D341Med (cell line): ENCODE measurements at places on chromosomes 6 and 20.

GRCh38 chr20:8408587-8409307 lies 276.7 kb downstream of the PLCB1 start:
- DNase-seq, result no peak

DNA sequence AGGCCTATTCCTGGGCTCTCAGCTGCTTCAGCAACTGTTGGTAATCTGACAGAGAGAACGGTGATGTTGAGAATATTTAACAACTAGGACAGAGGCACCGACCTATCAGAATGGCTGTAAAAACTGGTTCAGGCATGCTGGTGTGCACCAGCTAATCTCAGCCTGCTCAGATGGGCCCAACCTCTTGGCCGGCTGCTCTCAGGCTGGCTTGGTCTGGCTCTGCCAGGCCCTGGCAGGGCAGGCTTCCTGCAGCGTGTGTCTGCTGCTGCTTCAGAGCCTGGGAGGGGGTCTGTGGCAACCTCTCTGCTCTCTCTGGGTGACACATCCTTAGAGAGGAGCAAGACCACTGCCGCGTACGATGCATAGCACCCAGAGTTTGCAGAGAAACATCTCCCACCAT lies 4.8 kb downstream of the SLC2A12 start:
- DNase-seq, result no peak

DNA sequence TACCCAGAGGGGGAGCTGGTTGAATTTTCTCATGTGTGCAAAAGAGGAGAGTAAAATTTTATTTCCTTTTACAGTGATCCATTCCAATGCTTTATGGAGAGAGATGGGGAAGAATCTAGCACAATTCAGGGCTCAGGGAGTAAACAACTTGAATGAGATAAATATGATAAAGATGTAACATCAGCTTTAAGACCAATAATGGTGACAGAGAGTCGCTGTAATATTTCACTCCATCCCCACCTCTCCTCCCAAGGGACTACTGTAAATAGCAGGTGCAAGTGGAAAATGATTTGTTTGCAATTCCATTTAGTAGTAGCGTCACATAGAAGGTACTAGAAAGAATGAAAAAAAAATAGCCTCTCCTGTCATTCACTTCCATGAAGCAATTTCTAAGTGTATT lies 4.8 kb downstream of the CRISP3 start:
- DNase-seq, result no peak

DNA sequence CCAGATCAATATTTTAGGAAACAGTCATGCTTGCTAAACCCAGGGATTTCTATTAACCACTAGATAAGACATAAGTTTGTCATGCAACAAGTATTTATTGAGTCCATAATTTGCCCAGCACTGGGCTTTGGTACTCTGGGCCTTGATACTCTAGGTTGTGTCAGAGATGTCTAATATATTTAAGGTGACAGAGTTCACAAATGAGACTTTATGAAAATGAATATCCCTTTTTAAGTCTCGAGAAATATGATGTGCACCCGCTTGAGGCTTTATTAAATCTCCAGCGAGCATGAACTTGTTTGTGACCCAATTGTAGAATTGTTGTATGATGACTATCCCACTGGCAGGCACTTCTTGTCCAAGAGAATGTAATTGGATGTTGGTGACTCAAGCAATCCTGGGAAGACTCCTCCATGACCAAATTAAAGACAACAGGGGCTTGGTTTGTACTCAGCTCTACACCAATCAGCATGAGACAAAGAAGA lies 109.2 kb downstream of the ESR1 start:
- no peak for DNase-seq

- no peak for DNase-seq
These were observed 52.6 kb upstream of the GCM1 start for GRCh38 chr6:53201270-53201669.

DNA sequence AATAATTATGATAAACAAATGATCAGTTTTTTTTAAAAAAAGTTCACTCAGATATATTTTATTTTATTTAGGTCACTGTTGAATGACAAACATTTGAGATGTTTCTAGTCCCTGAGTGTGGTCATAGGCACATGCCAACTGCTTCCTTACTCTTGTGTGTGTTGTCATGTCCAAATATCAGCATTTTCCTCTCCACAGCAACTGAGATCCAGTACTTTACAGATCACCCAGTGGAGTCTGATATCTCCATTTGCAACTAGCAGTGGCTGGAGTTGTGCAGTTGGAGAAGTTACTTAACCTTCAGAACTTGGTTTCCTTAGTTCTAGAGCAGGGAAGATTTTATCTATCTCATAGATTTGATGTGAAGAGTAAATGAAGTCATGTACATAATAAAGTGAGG lies 101.3 kb downstream of the MYB start:
- DNase-seq, result no peak

DNA sequence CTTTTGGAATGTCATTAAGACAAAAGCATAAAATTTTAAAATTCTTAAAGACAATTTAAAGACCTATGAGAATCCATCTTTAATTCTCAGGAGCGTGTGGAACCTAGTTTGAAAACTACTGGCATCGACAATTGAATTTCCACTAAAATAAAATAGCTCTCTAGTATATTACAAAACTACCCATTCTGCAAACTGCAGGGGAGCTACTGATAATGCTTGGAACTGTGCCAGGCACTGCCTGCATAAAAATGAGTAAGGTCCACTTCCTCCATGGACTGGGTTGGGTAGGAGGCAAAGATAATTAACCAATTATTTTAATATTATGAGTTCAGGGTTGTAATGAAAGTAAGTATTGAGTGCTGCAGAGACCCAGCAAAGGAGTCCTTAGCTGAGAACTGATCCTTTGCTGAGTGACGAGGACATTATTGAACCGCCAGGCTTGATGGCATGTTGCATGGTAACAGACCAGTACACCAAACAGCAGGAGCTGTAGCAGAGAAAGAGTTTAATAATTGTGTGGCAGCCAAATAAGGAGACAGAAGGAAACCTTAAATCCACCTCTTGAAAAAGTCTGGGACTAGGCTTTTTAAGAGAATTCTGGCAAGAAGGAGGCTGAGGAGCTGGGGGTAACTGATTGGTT lies 261.3 kb downstream of the ESR1 start:
- no peak for DNase-seq

- no peak for DNase-seq
These were observed 4.1 kb downstream of the FAM210B start for GRCh38 chr20:56362833-56363413.

DNA sequence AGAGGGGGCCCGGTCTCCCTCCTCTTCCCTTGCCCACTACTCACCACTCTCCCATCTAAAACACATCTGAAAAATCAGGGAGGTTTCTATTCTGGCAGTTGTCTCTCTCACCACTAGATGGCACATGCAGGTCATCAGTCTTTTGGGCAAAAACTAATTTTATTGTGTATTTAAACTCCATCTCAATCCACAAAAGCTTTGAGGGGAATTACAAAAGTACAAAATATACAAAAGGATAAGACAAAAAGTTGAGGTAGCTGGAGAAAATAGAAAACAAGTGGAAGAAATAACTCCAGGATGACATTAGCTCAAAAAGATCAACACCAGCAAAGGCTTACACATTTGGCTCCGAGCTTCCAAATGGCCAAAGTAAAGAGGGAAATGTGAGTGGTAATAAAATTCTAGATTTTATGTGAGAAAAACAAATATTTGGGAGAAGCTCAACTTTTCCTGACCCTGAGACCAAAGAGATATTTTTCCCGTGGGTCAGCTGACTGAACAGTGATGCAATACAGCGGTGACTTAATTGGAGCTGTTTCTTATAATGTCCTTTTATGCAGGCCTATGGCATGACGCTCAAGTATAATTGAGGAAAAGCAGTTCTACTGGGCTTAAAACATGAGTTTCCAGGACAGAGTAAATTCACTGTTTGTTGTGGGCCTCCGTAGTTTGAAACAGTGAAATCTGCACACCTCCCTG lies 79.8 kb upstream of the CHD6 start:
- DNase-seq, result peak; percentile 53

DNA sequence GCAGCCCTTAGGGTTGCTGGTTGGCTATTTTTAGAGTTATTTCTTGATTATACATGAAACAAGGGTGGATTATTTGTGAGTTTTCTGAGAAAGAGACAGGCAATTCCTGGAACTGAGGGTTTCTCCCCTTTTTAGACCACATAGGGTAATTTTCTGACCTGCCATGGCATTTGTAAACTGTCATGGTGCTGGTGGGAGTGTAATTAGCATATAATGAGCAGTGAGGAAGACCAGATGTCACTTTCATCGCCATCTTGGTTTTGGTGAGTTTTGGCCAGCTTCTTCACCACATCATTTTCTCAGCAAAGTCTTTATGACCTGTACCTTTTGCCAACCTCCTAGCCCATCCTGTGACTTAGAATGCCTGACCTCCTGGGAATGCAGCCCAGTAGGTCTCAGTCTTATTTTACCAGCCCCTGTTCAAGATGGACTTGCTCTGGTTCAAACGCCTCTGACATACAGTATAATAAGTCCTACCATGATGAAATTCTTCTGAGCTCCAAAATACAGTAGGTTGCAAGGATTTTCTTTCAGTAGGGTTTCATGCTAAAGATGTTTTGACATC lies 117.1 kb downstream of the ISM1 start:
- DNase-seq, result no peak

GRCh38 chr20:24816907-24817306 lies 132.2 kb upstream of the CST7 start:
- no peak for DNase-seq

GRCh38 chr20:50855498-50856474 lies 60.9 kb downstream of the BCAS4 start:
- no peak for DNase-seq

DNA sequence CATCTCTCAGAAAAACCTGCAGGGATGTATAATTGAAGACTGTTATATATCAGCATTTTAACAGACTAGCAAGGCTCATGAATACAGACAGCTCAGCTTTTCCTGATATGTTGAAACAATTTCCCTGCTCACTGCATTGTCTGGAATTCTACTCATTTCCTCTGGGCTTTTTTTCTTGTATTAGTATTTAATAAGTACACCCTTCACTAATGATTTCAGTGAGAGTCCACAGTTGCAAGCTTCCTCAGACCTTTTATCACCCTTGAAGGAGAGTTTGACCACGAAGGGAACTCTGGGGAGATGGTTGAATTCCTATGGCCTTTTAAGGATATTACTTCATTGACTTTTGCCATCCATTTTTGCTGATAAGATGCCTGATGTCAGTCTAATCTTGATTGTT lies 248.7 kb downstream of the ADGB start:
- no peak for DNase-seq

- no peak for DNase-seq
These were observed 25.8 kb downstream of the SERPINB9 start for GRCh38 chr6:2877057-2877882.

DNA sequence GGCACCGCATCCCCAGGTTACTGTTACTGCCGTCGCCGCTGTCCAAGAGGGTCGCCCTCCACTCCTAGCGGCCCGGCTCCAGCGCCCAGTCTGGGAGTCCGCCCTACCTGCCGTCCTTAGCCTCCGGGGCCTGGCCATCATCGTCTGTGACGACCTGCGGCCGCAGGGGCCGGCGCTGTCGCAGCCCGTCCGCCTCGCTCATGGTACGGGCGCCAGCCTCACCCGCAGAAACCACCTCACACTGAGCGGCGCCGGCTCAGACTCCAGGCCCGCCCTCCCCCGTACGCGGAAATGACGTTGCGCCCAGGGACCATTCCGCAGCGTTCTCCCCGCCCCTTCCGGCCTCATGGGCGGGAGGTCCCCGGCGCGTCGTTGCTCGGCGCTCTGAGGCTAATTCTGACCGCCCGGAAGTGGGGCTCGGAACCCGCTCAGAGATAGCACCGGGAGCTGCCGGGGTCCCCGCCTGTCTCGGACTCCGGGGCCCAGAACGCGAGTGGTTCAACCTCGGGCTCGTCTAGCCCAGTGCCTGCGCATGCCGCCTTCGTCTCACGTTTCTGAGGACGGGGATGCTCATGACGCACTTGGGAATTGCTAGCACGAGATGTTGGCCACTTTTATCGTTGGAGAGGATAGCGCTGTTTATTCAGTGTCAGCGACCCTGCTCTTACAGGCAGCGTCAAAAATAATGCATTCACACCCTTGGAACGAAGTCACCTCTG lies at the start of gene APMAP:
Gene APMAP (minus strand): TSS at position 265 of the 719 bp plus-strand sequence. CDS start 63 bp downstream, at position 202.
- peak; percentile 98 for DNase-seq

DNA sequence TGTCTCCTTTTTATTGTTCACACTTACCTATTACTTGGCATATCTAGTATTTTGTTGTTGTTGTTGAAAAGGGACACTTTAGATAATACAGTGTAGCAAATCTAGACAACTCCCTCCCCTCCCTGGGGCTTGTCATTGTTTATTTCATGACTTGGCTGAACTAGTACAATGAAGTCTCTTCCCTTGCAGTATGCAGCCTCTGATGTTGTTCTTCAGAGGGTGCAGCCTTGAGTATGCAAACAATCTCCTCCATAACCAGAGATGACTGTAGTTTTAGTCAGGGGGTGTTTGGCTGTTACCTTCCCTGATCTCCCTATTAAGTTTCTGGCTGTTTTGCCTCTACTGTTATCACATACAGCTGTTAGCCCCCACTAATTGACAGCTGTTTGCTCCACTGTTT lies 315.4 kb upstream of the RUNX2 start:
- DNase-seq, result no peak

- no peak for DNase-seq
These were observed 140.6 kb downstream of the TMEM242 start for GRCh38 chr6:157182503-157183264.

DNA sequence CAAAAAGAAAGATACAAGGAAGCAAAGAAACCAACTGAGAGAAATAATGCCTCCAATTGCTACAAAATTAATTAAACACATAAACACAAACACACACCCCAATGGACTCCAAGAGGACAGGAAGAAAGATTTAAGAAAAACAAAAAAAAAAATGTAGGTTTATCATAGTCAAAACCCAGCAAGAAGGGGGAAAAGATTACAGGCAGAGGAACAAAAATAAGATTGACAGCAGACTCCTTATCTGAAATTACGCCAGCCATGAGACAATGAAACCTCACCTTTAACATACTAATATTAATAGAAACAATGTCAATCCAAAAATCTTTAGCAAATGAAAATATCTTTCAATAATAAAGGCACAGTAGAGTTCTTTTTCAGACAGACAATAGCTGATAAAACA lies 155.8 kb downstream of the RNGTT start:
- no peak for DNase-seq
